ENCODE measurements at places on chromosomes 6 and 20. TPM values are rescaled to one million over a fixed set of nuclear protein-coding genes. Genes with fewer than 3 reads are reported as not detected.

Gene KCNG1
- 16.0 TPM for total RNA-seq

Gene KIAA0408
- 10.8 TPM for total RNA-seq

Gene HCK
- 0.82 TPM for total RNA-seq

Gene MUC21
- total RNA-seq = not detected

Gene ZNF391
- total RNA-seq = 13.0 TPM

Gene SAMD5
- total RNA-seq = 0.08 TPM

Gene OOEP
- not detected for total RNA-seq
